ENCODE measurements at places on chromosomes 1 and 21.
A peak's percentile ranks its signal among the peaks of the same experiment; 100 is the strongest.

- no peak for DNase-seq
Measured at GRCh38 chr21:16536643-16537434, 807.1 kb downstream of the USP25 start.

- DNase-seq, result no peak
Measured at GRCh38 chr1:241308011-241308410, 49.0 kb downstream of the RGS7 start.

GRCh38 chr21:26715878-26716506, 129.2 kb downstream of the ADAMTS1 start:
- DNase-seq, result peak; percentile 47

GRCh38 chr1:27113861-27114260, 41.1 kb downstream of the SLC9A1 start:
- DNase-seq, result no peak

GRCh38 chr1:16905868-16906702, 10.3 kb downstream of the RNU1-2 start:
- DNase-seq, result no peak

GRCh38 chr21:21921410-21922232, 923.4 kb downstream of the NCAM2 start:
- DNase-seq, result no peak

DNA sequence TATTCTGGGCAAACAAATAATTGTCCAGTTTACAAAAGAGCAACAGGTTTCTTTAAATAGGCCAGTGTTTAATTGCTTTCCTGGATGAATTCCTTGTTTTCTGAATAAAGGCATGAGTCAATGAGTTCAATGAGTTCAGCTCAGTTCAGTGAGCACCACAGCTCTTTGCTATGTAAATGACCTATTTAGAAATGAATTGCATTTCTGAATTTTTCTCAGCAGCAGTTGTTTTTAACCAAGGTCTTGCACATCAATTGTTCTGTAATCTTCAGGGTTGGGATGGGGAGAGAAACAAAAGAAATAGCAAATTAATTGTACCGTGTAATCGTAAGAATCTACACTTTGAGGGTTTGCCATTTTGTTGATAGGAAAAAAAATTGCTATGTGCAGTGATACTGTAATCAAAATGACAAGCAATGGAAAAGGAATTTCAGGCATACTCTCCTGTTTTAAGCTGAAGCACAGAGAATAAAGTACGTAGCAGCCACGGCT, 45.7 kb downstream of the MIS18A start:
- DNase-seq, result no peak

DNA sequence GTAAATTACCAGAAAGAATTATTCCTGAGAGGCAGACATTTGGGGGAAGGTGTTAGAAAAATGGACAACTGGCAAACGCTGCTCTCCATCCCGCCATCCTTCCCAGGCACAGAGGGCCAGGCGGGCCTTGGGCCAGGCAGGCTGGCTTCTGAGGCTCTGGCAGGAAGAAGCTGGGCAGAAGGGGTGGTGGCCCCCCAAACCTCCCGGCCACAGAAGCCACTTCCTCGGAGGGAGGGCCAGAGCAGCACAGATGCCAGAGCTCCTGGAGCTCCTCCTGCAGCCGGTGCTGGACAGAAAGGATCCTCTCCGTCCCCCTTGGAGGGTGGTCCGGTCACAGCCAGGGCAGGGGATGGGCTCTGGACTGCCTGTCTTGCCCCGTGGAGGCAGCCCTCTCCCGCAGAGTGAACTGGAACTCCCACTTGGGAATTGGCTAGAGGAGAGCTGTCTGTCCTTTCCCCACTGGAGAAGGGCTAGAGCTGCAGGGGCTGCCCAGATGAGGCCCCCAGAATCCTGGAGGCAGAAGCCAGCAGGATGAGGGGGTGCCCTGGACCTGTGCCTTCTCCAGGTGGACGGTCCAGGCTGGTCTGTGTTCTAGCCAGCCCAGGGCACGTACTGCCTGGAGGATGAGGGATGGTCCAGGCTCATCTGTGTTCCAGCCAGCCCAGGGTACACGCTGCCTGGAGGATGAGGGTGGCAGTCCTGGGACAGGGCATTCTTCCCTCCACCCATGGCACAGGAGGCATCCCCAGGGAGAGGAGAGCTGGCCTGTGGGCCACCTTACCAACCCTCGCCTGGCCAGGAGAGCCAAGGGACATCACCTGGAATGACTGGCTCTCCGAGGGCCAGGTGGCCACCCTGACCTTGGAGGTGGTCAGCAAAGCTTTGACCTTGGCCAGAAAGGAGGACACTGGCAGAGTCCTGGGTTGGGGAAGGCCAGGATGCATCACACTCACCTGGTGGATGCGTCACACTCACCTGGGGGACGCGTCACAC, 47.4 kb upstream of the ACTRT2 start:
- DNase-seq, result no peak
